Activated naive CD4-positive, alpha-beta T cell treated with anti-CD3 and anti-CD28 coated beads for 36 hours (primary cell): ENCODE measurements at places on chromosomes 4 and X.
A peak's percentile ranks its signal among the peaks of the same experiment; 100 is the strongest.

DNA sequence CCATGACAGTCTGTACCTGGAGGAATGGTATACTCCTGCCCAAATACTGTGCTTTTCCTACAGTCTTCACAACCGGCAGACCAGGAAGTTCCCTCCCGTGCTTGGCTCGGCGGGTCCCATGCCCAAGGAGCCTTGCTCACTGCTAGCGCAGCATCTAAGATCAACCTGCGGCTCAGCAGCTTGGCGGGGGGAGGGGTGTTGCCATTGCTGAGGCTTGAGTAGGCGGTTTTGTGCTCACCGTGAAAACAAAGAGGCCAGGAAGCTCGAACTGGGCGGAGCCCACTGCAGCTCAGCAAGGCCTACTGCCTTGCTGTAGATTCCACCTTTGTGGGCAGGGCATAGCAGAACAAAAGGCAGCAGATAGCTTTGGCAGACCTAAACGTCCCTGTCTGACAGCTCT lies 152.7 kb downstream of the TEX11 start:
- DNase-seq = peak; percentile 78

- no peak for DNase-seq
These were observed at the start of gene ANOS1 for GRCh38 chrX:8731559-8732395. Gene ANOS1 (minus strand): TSS chrX:8732137. CDS start chrX:8732036, 101 bp downstream.

GRCh38 chr4:5374994-5375393 lies 323.7 kb downstream of the STK32B start:
- DNase-seq = no peak

DNA sequence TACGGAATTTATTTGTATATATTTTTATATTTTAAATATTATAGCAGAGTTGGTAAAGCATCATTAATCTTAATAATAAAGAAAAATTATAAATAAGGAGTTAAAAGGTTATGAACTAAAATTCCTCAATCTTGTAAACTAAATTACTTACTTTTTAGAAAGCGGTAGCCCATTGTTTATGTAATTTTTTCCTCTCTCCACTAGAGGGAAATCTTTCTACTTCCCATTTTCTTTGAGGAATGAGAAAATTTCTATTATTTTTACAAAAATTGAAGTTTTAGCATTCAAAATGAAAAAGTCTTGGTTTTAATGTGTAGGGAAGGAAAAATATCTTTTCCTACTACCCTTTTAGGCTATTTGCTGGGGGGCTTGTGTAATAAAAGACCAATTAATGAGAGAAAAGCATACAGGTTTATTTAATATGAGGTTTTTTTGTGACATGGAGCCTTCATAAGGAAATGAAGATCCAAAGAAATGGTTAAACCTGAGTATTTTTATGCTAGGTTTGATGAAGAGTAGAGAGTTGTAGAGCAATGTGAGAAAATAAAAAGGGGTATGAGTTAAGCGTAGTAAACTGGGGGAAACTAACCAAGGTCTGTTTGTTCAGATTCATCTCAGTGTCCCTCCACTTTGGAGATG lies 68.7 kb upstream of the ADAD1 start:
- no peak for DNase-seq

DNA sequence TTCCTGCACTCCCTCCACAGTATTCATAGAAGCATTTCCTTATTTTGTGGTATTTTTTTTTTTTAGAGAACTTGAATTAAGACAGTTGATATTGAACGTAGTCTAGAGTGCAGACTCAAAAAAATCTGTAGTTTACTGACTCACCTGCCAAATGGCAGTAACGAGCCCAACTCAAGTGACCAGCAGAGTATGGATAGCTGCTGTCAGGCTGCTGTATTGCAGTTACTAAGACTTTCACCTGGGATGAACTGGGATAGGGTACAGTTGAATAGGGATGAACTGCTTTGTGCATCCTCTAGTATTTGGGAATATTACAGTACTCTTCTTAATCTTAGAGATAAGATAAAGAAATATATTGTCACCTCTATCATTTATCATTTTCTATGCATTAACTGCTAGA lies 7.0 kb upstream of the SLC7A11 start:
- no peak for DNase-seq

DNA sequence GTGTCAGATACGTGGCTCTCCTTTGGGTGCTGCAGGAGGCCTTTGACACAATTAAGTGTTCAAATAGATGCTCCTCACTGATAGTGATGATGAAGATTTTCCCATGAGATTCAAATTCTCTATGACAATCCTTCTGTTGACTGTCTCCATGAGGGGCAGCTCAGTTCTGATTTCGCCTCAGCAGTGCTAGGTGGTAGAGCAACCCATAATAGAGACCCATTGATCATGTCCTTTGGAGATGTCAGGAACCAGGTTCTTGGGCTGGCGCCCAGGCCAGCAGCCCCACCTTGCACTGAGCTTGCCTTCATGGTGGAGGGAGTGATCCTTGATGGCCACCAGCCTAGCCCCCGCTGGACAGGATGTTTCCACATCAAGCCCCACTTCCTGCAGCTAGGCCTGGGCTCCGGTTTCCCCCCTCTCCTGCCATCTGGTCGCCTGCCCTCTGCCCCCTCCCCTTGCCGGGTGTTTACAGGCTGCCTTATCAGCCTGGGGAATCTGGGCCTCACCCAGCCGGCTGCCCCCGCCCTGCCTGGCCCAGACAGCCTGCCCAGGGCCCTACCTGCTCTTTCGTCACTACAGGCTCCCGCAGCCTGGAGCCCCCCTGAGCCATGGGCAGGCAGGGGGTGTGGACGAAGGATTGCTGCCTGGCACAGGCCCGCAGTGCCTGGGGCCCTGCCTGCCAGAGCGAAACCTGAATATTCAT lies 12.6 kb downstream of the ELF4 start:
- peak; percentile 11 for DNase-seq

DNA sequence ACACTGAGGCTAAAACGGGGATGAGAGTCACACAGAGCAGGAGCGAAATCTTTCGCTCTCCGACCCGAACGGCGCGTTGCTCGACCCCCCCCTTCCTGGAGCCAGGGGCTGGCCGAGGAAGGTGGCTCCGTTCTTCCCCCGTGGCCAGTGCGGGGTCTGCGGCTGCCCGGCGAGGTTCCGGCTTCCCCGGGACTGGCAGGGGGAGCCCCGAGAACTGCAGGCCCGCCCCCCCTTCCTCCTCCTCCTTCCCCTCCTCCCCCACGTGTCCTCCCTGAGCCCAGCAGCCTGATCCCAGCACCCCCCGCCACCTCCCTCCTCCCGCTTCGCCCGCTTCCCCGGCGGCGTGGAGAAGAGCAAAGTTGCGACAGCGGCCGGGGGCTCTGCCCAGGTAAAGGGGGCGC lies 2.4 kb upstream of the BCORL1 start:
- DNase-seq = peak; percentile 43

DNA sequence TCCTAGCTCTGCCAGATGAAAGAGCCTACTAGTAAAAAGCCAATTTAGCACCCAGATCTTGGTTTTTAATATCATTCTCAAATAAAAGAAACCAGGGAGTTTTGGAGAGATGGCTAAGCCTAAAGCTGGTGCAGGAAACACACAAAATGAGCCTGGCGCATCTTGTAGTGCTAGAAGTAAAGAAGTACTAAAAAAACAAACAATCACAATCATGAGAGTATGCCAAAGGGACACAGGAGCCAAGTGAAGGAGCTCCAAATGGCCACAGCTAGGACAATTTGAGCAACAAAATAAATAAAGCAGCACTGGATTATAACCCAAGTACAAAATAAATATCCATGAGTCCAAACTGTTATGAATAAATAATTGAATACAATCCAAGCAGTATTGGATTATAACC lies 37.8 kb upstream of the HCCS start:
- DNase-seq = no peak

DNA sequence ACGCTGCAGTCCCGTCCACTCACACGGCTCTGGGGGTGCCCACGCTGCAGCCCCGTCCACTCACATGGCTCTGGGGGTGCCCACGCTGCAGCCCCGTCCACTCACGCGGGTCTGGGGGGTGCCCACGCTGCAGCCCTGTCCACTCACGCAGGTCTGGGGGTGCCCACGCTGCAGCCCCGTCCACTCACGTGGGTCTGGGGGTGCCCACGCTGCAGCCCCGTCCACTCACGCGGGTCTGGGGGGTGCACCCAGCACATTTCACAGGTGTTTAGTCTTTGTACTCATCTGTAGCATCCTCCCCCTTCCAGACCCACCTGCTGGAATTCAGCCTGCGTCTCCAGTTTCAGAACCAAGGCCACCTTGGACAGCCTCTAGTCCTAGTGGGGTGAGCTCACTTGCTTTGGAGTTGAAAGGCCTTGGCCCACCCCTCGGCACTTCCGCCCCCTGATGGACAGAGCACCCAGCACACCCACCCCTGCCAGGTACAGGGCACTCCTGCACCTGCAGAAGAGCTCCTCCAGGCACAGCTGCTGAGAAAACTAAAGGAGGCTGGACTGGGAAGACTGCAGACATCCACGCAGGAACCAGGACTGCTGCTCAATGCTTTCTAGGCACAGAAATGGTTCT lies 73.0 kb downstream of the ABLIM2 start:
- no peak for DNase-seq

DNA sequence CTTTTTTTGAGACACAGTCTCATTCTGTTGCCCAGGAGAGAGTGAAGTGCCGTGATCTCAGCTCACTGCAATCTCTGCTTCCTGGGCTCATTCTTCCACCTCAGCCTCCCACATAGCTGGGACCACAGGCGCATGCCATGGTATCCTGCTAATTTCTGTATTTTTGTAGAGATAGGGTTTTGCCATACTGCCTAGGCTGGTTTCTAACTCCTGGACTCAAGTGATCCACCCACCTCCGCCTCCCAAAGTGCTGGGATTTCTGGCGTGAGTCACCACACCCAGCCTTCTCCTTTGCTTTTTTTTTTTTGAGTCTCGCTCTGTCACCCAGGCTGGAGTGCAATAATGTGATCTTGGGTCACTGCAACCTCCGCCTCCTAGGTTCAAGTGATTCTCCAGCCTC lies 94.1 kb downstream of the PDS5A start:
- DNase-seq = no peak

DNA sequence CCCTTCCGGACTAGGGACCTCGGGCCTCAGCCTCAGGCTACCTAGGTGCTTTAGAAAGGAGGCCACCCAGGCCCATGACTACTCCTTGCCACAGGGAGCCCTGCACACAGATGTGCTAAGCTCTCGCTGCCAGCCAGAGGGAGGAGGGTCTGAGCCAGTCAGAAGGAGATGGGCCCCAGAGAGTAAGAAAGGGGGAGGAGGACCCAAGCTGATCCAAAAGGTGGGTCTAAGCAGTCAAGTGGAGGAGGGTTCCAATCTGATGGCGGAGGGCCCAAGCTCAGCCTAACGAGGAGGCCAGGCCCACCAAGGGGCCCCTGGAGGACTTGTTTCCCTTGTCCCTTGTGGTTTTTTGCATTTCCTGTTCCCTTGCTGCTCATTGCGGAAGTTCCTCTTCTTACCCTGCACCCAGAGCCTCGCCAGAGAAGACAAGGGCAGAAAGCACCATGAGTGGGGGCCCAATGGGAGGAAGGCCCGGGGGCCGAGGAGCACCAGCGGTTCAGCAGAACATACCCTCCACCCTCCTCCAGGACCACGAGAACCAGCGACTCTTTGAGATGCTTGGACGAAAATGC lies at the start of gene WAS:
Gene WAS, plus strand, starts transcription at position 389 of the 572 bp plus-strand sequence. Its CDS starts 55 bp downstream, at position 444.
- DNase-seq = peak; percentile 65

GRCh38 chr4:129327637-129328036 lies 231.7 kb downstream of the C4orf33 start:
- DNase-seq = no peak

DNA sequence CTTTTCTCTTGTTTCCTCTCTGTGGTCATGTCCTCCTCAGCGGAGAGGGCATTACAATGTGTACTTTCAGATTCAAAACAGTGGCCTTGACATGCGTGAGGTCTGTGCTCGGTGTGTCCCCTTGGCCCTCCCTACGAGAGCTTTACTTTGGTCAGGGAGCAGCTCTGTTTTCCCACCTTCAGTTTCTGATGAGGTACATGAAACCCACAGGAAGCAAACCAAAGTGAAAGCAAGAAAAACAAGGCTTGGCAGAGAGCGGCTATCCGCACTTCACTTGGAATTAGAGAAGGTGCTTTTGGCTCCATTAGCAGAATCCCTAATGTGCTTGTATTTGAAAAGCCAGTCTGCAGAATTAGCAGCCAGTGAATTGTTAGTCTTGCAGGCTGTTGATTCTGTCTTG lies 19.5 kb upstream of the BOD1L1 start:
- DNase-seq = no peak

- no peak for DNase-seq
These were observed 176.3 kb downstream of the ENOX2 start for GRCh38 chrX:130726661-130727060.

- no peak for DNase-seq
These were observed 132.2 kb upstream of the KIT start for GRCh38 chr4:54525602-54526001.

DNA sequence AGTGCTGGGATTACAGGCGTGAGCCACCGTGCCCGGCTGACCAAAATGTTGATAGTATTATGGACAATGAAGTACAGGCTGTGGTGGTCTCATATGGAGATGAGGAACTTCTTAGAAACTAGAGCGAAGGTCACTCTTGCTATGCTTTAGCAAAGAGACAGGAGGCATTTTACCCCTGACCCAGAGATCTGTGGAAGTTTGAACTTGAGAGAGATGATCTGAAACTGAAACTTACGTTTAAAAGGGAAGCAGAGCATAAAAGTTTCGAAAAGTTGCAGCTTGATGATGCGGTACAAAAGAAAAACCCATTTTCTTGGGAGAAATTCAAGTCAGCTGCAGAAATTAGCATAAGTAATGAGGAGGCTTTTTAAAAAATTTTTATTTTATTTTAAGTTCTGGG lies 8.5 kb upstream of the CTAG2 start:
- DNase-seq = no peak

GRCh38 chrX:128664211-128664610 lies 612.0 kb upstream of the ACTRT1 start:
- no peak for DNase-seq

- DNase-seq = no peak
These were observed 149.8 kb upstream of the BOD1L1 start for GRCh38 chr4:13777341-13777740.

DNA sequence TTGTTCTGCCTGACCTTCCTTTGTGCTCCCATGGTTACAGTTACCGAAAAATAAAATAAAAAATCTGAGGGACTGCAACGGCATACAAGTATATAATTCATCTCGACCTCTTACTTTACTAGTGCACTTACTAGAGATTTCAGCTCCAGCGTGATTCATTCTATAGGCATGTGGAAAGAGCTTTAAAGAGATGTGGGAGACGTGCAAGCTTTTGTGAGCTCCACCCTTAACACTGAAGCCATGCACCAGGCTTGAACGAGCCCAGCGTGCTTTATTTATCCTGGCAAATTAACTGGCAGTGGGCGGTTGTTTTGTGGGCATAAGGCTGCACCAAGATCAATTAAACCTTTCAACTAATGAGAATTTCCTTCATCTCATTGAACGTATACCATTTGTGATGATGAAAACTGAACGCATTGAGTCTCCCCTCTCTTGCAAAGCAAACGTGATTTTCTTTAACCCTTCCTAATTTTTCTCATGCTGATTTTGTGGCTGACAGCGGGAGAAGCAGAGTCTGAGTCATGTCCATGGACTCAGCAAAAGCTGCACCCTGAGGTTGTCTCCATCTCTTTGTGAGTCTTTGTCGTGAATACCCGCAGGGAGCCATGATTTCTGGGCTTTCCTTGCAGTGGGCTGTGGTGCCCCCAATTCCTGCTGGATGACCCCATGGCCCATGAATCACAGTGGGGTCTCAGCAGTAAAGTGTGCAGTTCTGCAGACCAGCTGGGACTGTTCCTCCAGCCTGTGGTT lies 60.1 kb downstream of the MXRA5 start:
- no peak for DNase-seq

GRCh38 chr4:151665022-151665784 lies 95.6 kb downstream of the GATB start:
- no peak for DNase-seq

- DNase-seq = no peak
These were observed 46.5 kb downstream of the RAI2 start for GRCh38 chrX:17814557-17814956.

GRCh38 chr4:38163216-38164006 lies 203.2 kb downstream of the PTTG2 start:
- peak; percentile 24 for DNase-seq
